ENCODE measurements at places on chromosomes 13 and 19.

GRCh38 chr13:49643035-49643646 lies 14.8 kb downstream of the ARL11 start:
- DNase-seq = no peak

DNA sequence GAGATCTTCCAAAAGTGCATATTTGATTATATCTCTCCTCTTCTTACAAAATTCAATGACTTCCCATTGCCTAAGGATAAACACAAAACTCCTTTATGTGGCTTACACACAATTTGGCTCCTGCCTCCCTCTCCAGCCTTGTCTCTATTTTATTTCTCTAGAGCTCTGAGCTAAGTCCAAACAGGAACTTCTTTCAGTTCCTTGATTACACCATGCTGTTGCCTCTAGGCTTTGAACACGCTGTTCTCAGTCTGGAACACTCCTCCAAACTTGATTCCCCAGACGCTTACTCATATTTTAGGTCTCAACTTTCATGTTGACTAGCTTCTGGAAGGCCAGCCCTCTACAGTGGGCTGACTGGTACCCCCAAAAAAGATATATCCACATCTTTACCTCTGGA lies 258.5 kb downstream of the COG6 start:
- DNase-seq = no peak

DNA sequence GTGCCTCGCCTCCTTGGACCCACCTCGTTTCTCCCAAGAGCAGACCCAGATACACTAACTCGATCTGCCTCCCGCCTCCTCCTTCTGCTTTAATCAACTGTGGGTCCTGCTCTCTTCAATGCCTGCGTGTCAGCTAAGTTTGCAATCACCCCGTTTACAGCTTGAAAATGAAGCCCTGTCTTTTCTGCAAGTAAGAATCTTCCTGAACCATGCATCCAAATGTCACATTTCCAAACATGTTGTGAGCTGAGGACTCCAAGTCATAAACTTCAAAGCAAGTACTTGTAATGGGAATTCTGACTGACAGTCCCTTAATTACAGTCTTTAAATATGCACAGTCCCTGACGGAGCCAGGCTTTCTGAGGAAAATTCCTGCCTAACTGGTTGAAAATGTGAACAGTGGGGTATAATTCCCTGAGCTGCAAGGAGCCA lies 154.9 kb upstream of the UQCRFS1 start:
- DNase-seq = no peak

DNA sequence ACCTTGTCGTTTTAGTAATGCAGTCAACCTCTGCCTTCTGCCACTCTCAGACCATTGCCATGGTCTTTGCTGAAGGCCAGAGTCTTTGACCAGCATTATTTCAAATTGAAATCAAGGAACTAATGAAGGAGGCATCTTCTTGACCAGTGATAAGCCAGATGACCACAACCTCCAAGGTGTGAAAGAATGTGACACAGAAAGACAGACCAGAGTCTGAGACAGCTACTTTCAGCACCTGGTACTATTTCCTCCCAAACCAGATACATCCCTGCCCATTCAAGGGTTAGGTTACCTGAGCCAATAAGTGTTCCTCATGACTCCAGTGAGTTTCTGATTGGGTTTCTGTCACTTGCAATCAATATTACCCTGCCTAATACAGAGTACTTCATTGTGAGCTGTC lies 20.3 kb upstream of the RNASEH2B start:
- no peak for DNase-seq

- no peak for DNase-seq
Measured at GRCh38 chr13:52938065-52938464, 89.6 kb upstream of the PCDH8 start.

Measured in Panc1 (cell line).